ENCODE measurements at places on chromosomes 5 and 9. TPM values are rescaled to one million over a fixed set of nuclear protein-coding genes. Genes with fewer than 3 reads are reported as not detected.

GRCh38 chr5:73440262-73440661, 8.3 kb downstream of the FOXD1 start:
- DNase-seq: no peak

DNA sequence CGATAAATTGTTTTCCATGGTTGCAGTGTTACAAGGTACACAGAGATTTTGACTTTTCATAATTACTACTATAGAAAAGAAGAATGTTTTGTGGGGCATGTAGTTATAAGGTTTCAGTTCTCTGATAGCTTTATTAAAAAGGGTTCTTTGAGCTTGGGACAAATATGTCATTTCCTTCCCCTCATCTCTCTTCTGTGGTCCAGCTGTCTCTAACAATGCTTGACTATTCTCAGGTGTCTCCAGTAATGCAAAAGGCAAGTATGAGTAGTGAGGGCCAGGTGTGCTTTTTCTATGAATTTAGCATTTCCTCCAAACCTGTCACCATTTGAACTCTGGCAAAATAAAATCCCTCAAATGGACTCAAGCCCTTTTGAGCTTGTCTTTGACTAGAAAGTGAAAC, 84.3 kb downstream of the SLF1 start:
- no peak for DNase-seq

GRCh38 chr9:115969096-115969495, 184.5 kb upstream of the PAPPA start:
- no peak for DNase-seq

- DNase-seq: no peak
Observed at GRCh38 chr9:93603906-93604326, 27.5 kb downstream of the PHF2 start.

DNA sequence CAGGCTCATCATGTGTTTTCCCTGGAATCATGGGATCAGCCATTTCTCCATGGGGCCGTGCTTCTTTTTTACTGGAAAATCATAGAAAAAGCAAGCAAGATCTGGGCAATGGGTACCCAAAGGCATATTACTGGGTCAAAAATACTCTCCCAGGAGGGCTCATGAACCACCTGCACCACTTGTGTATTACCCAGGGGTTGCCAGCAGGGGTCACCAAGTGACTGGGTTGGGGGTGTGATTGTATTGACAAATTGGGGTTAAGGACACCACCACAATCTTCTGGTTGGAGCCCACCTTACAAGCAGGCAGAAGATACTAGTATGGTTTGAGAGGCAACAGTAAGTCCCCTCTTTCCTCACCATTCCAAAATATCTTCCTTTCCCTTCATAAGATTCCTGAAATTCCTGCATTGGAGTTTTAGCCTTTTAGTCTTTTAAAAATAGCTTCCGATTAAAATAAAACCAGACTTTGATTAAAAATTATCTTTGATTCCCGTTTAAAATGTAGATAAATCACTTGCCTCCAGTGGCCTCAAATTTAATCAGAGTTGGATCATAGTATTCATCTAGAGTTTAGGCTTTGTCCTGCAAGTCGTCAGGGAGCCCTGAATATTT, 603.3 kb downstream of the KIF4B start:
- no peak for DNase-seq

- no peak for DNase-seq
Observed at GRCh38 chr9:72257814-72258213, 107.2 kb downstream of the ZFAND5 start.

DNA sequence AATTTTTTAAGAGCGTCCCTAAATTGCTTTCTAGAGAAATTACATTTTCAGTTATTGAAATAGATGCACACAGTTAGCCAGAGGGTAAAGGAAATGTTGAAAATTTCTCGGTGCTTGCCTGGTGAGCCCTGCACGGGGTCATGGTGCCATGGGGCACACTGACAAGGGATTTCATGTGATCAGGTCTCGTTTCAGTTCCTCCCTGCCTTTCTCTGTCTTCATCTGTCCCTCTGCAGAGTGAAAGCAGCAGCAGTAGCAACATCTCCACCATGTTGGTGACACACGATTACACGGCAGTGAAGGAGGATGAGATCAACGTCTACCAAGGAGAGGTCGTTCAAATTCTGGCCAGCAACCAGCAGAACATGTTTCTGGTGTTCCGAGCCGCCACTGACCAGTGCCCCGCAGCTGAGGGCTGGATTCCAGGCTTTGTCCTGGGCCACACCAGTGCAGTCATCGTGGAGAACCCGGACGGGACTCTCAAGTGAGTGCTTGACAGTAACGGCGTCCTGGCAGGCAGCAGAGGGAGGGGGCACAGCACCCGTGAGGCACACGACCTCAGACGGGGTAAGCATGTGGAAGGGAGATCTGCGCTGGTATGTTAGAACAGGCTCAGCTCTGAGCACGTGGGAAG, 89.1 kb upstream of the OTULINL start:
- no peak for DNase-seq

DNA sequence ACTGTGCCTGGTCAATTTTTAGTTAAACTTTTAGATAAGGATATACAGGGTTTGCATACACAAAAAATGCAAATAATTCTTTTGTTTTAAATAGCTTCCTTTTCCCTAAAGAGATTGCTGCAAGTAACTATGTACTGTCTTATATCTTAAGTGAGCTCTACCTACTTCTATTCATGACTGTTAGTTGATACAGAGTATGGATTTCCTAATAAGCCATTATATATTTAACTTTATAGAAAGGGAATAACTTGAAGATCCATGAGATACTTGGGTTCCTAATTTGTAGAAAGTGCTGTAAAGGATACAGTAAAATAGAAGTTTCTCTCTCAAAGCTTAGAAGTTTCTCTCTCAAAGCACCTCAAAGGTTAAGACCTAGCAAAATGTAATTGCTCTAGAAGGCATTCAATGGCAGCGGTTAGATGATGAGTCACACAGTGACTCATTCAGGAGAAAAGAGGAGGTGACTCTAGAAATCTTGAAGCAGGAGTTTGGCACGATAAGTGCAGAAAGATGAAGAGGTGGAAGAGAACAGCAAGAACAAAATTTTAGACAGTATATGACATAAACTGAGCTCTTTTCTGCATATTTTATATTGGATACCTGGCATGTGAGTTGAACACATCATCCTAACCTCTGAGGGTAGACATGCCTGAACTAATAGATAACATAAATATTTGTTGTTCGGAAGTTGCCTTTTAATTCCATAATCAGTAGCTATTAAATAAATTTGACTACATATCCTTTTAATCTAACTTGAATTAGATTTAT, 5.5 kb upstream of the DNAJC21 start:
- peak; percentile 84 for DNase-seq

DNA sequence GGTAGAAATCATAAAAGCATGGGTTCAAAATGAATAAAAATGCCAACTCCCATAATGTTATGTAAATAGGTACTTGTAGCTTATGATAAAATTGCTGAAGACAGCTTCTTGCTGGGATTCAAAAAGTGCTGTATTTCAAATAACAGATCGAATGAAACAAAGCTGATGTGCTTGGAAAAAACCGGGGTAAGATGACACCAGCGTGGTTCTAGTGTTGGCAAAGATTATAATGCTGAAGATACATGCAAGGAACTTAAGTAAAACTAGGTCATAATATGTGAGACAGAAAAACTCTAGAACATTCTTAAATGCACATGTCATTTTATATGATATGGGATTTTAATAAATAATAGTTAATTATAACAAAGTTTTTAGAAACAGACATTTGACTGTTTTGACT, 44.4 kb upstream of the APC start:
- no peak for DNase-seq

GRCh38 chr5:28903643-28904042, 1865.3 kb upstream of the CDH9 start:
- DNase-seq: no peak

DNA sequence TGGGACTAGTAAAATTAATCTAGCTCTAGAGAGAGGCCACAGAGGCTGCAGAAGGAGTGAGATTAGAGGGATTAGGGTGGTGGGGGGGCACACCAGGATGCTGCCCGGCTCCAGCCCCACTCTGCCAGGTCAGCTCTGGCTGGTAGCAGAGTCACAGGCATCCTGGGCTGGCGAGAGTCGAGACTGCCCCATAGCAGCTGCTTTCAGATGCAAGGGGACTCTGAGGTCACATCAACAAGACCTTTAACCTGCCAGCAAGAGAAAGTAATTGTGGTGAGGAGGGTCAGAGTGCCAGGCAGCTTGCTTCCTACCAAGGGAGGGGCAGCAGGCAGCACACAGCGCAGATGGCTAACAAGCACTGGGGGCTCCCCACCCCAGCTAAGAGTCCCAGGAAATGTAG, 7.5 kb downstream of the EPB41L4B start:
- DNase-seq: no peak

DNA sequence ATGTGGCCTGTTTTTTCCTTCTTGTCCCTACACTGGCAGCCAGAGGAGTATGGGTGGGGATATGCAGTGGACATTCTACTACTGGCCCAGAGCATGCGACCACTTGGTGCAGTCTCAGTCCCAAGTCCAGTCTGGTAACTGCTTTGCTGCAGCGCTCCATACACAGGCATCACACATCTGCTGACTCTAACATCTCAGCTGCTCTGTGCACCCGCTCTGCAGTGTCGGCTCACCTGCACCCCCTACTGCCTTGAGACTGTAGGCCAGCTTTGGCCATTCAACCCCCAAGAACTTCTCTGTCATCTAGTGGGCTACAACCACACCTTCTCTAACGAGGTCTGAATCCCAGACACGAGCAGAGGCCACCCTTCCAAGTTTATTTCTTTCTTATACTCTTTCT, 46.4 kb upstream of the SLCO6A1 start:
- DNase-seq: no peak

DNA sequence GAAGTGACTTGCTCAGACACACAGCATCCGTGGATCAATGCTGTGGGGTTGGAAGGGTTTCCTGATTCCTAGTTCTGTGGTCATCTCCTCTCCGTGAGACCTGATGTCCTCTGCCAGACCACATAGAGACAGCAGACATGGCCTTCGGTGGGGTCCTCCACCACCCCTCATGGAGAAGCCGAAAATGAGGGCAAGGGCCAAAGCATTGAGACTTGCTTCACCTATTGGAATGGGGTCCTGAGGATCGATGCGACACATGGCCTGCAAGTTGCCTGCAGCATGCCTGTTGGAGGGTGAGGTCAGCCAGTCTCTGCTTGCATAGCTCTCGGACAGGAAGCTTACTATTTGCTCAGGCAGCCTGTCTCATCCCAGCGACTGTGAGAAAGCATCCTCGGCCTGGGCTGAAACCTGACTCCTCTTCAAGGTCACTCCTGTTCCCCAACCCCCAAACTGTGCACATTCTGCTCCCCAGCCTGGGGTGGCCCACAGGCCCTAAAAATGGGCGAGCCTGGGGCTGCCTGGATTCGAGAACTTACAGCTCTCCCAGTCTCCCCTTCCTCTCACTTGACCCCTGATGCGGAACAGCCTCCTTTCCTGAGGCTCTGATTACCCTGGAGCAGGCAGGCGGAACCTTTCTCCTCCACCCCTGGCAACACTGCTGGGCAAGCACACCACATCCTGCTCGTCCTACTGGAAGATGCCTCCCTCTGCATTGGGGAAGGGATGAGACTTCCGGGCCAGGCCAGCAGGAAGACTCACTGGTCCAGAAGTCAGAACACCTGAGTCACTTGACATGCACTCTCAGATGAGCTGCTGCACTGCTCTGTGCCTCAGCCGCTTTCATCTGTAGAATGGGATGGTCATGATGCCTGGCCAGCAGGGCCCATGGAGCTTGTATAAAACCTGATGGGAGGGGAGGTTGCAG, 186.9 kb downstream of the RGS3 start:
- DNase-seq: no peak

DNA sequence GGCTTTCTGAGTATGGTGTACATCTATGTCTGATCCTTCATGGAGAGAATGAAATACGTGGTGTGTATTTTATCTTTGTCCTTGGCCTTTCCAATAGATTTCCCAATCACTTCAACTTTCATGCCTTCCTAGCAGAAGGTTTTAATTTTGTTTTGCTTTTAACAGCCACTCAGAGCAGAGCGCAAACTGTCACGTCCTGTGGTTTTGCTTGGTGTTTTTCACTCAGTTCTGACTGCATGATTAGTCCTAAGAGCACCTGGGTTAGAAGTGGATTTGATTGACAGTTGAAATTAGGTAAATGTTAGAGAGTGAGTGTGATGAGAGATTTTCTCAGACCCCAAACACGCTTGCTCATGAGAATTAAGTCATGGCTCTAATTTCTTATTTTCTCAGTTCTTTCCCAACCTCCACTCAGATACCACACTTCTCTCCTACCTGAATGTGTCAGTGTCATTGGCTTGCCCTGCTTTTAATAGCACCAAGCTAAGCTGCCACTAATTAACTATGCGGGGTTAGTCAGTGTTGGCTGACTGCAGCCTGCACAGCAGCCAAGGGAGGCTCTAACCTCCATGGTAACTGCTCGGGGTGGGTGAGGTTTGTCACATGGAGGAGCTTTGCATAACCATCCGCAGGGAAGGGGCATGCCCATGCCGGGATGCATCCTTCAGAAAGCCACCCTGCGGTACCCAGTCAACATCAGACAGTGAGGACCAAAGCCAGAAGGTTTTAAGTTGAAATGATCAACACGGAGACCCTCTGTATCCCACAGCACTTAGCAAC, 173.4 kb downstream of the NR3C1 start:
- peak; percentile 58 for DNase-seq

- no peak for DNase-seq
Observed at GRCh38 chr5:114319821-114320220, 42.0 kb upstream of the KCNN2 start.

GRCh38 chr5:32504989-32505596, 60.6 kb upstream of the ZFR start:
- peak; percentile 96 for DNase-seq

DNA sequence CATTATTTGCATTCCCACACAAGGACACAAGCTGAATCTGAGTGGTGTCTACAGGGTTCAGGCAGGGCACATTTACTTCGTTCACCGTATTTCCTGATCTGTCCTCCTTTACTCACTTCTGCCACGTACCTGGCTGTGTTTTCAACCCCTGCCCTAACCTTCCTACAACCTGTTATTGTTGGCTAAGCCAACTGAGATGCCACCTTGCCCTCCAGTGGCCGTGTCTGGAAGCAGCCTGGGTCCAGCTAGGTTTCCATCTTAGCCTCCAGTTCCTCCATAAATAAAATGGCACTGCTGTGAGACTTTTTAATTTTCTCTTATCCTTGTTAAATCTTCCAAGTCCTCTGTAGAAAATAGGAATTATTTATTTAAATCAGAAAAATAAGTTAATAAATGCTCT, 64.8 kb downstream of the ATP10B start:
- no peak for DNase-seq

ERGIC1 gene
- 89.5 TPM for total RNA-seq

C5 gene
- total RNA-seq: 2.3 TPM

ETF1 gene
- 160 TPM for total RNA-seq

PKD2L2 gene
- not detected for total RNA-seq

GPR150 gene
- total RNA-seq: 0.43 TPM

NMUR2 gene
- total RNA-seq: not detected

TRPM3 gene
- total RNA-seq: under 0.01 TPM

TLR4 gene
- 18.1 TPM for total RNA-seq

TYRP1 gene
- 0.43 TPM for total RNA-seq

BNC2 gene
- 41.6 TPM for total RNA-seq

MARCOL gene
- not detected for total RNA-seq

PCDHGB5 gene
- total RNA-seq: 25.0 TPM

PCDHA11 gene
- total RNA-seq: under 0.01 TPM

SPATA6L gene
- 0.64 TPM for total RNA-seq

TMC1 gene
- 1.3 TPM for total RNA-seq

SPZ1 gene
- not detected for total RNA-seq

CAMK2A gene
- total RNA-seq: 1.3 TPM

Data from fibroblast of villous mesenchyme (primary cell).